Glomerular endothelial cell (primary cell): ENCODE measurements at places on chromosomes 6 and 20. TPM values are rescaled to one million over a fixed set of nuclear protein-coding genes. Genes with fewer than 3 reads are reported as not detected.

Gene GPSM3
- 15.5 and 21.8 TPM in 2 replicates for total RNA-seq

GRCh38 chr6:108896111-108896661, 48.0 kb downstream of the ARMC2 start:
- DNase-seq: peak; percentile 63

DNA sequence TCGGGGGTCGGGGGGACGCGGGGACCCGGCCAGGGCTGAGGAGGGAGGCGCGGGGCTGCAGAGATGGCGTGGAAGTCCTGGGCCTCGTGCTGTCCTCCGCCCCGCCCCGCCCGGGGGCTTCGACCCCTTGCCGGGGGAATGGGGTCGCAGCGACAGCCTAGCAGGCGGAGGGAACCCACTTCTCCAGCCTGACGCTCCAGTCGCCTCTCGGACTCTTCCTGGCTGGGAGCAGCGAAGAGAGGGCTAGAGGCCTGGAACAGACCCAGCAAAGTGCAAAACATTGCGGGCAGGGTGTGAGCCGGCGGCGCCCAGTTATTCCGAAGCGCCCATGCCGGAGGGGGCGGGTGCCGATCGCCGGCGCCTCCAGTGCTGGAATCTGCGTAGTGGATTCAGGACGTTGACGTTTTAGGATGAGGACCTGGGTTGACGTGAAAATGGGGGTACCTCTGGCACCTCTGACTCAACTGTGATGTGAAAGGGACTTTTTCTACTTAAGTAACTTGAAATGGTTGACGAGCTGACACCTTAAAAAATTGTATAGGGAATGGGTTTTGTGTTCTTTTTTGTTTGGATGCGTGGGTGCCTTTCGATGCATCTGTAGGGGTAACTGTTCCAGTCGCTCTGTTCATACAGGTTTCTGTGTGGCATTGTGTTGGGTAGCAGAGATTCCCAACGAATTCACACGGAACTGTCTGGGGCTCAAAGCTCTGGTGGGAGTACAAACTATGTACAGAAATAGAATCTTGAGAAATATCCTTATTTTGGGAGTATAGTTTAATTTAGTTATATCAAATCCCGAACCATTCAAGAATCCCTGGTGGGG, 1.4 kb downstream of the SLC35F1 start:
- DNase-seq: no peak

DNA sequence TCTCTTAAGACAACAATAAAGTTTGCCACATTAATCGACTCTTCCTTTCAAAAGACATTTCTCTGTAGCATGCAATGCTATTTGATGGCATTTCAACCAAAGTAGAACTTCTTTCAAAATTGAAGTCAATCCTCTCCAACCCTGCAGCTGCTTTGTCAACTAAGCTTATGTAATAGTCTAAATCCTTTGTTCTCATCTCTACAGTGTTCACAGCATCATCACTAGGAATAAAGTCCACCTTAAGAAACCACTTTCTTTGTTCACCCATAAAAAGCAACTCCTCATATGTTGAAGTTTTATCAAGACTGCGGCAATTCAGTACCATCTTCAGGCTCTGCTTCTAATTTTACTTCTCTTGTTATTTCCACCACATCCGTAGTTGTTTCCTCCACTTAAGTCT, 11.5 kb upstream of the BLOC1S5 start:
- no peak for DNase-seq

Gene F13A1
- total RNA-seq: not detected in 2 replicates

- no peak for DNase-seq
Measured at GRCh38 chr20:32218156-32218900, 10.6 kb downstream of the POFUT1 start.

Gene HRH3
- total RNA-seq: not detected in 2 replicates

DNA sequence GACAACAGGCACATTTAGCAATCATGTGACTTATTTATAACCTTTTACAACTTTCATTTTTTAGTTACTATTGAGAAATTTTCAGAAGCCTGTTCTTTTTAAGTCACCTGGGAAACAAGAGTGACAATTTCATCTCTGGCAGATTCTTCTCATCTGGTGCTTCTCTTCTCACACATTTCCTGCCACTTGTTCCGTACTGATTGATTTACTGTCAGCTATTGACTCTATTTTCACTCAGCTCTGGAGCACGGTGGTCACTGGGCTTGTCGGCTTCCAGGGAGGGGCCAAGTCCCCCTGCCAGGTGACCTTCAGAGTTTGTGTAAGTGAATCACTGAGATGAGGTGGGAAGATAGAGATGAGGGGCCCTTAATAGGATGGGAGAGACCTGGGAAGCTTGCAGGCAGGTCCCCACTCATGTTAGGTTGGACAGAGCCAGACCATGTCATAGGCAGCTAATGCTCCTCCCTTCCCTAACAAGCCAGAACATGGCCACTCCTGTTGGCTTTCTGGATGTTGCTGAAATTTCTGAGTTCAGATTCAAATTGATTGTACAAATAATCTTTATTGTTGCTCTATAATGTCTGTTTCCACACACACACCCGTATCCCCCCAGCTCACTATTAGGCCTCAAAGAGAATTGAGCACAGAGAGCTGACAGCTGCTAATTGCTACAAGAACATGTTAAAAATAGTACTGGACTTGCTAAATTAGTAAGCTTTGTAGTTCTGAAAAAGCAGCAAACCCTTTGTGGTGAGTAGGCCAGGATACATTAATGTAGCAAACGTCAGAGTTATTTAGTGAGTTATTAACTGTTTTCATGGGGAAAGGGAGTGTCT, 13.3 kb downstream of the DUSP22 start:
- no peak for DNase-seq
